ENCODE measurements at places on chromosomes 16 and 17. TPM values are rescaled to one million over a fixed set of nuclear protein-coding genes. Genes with fewer than 3 reads are reported as not detected.

Gene PRSS27
- total RNA-seq = 0.33 TPM

DNA sequence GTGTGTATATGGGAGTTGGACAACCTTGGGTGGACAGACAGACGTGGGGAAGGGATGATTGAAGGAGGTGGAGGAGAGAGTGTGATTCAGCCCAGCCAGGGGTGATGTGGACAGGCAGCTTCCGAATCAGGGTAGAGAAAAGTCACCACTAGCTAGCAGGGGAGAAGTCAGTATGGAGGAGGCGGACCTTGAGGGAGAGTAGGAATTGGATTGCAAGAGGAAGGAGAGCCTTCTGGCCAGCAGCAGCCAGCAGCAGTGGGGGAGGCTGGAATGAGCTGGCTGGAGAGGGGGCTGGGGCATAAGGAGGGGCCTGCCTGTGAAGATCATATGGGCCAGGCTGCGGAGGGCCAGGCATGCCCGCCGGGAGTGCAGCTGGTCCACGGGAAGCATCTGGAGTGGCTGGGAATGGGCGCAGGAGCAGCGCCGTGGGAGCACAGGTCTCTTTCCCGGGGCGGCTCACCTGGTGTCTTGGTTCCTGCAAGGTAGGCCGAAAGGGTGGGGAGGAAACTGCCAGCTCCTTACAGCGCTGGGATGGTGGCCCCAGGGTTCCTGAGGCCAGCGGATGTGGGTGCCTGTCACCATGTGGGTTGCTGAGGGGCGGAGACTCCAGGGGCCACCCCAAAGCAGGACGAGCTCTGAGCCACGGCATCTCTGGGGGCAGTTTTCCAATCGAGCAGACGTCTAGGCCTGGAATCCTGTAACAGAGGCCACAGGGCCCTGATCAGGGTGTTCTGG is 235.3 kb downstream of the SEC14L1 start:
- peaks cover 69% of the 10 kb centered on the region for H3K4me1 ChIP-seq
- no peaks in the 10 kb centered on the region for H3K27me3 ChIP-seq
- H3K36me3 ChIP-seq = no peaks in the 10 kb centered on the region

Gene PDIA2
- not detected for total RNA-seq

Gene PMFBP1
- 0.43 TPM for total RNA-seq

Gene MMP2
- 187 TPM for total RNA-seq

- H3K4me1 ChIP-seq = peaks cover 57% of the 10 kb centered on the region
- peak overlapping the region; percentile 74 for H3K4me3 ChIP-seq
- H3K27ac ChIP-seq = peak overlapping the region; percentile 94
These were observed 416 bp downstream of the KIFC3 start for GRCh38 chr16:57801809-57802340.

DNA sequence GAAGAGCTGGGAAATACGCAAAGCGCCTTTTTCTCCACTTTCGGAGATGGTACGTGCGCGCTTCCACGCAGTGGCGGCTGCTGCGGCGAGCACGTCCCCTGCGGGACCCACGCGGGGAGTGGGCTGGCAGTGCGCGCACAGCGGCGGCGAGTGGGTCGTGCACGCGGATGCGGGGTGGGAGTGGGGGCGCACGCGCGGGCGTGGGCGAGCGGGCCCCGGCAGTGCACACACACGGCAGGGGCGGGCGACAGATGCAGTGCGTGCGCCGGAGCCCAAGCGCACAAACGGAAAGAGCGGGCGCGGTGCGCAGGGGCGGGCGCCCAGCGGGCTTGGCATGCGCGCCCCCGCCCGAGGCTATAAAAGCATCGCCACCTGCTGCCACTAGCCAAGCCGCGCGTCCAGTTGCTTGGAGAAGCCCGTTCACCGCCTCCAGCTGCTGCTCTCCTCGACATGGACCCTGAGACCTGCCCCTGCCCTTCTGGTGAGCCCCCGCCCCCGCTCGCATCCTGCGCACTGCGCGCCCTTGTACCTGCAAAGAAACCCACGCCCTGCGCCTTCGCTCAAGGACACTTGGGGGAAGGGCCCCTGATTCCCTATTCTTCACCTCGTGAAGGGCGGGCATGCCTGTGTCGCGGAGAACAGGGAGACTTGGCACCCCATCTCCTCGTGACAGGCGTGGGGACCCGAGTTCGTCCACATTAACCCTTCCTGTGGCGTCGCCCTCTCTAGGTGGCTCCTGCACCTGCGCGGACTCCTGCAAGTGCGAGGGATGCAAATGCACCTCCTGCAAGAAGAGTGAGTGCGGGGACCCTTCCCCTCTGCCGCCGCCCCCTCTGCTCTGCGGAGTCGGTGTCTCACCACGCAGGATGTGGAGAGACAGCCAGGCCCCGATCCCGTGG is at the start of gene MT3:
TSS of gene MT3 (plus strand) at position 388 of the 899 bp plus-strand sequence. CDS start at position 451, 63 bp downstream.
- peak; percentile 64 for DNase-seq
- peak within 1 kb of the TSS; percentile 51 for H3K4me3 ChIP-seq
- H3K36me3 ChIP-seq = no peaks in the 10 kb centered on the region
- H3K4me1 ChIP-seq = peaks cover 7% of the 10 kb centered on the region
- no peaks in the 10 kb centered on the region for H3K27me3 ChIP-seq
- H3K27ac ChIP-seq = peak within 1 kb of the TSS; percentile 7

Gene C1QL1
- total RNA-seq = not detected

DNA sequence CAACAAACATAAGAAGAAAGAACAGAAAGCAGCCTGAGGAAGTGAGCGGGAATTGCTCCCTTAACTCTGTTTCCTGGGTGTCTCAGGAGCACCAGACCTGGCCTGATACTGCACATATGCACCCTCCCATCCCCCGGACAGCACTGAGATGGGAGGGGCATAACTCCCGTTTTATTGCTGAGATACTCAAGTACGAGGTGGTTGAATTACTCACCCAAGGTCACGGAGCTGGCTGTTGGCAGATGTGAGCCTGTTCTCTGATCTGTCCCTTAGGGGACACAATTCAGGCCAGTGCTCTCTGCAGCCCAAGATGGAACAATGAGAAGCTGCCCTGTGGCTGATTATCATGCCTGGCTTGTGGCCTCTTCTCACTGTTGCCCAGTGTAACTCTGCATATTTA is 9.1 kb upstream of the MED9 start:
- no peaks in the 10 kb centered on the region for H3K4me1 ChIP-seq
- peak; percentile 68 for DNase-seq
- no peaks in the 10 kb centered on the region for H3K36me3 ChIP-seq
- no peak overlapping the region for H3K4me3 ChIP-seq
- H3K27ac ChIP-seq = peak overlapping the region; percentile 63

Gene ZNF624
- 10.9 TPM for total RNA-seq

Gene NOS2
- total RNA-seq = 0.17 TPM

Measured in adrenal gland (tissue), 19 donors.